Left ventricle myocardium inferior (tissue), 1 donor: ENCODE measurements at places on chromosomes 13 and 19. TPM values are rescaled to one million over a fixed set of nuclear protein-coding genes. Genes with fewer than 3 reads are reported as not detected.

ACER1 gene
- not detected for total RNA-seq

PRSS57 gene
- not detected for total RNA-seq

OVOL3 gene
- not detected for total RNA-seq

KANK2 gene
- 326 TPM for total RNA-seq

GFY gene
- 0.14 TPM for total RNA-seq

ZNF543 gene
- 5.7 TPM for total RNA-seq

DNA sequence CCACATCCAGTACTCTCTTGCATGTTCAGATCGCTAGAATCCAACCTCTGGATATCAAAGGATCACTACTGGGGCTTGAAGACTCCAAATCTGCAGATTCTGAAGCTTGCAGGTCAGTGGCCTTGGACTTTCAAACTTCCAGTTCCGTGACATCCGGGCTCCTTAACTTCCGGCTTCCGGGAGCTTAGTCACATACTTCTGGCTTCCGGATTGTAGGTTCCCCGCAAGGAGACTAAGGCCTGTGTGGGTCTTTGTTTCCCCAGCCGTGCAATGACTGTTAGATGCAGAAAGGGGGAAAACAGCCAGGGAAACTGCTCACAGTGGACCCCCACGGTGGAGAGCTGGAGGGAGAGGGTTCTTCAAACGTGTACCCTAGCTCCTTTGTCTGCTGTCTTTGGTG lies 41.4 kb downstream of the ZNF333 start:
- no peak for DNase-seq

- no peak for DNase-seq
Observed at GRCh38 chr13:27638001-27638400, 16.3 kb downstream of the POLR1D start.

DNA sequence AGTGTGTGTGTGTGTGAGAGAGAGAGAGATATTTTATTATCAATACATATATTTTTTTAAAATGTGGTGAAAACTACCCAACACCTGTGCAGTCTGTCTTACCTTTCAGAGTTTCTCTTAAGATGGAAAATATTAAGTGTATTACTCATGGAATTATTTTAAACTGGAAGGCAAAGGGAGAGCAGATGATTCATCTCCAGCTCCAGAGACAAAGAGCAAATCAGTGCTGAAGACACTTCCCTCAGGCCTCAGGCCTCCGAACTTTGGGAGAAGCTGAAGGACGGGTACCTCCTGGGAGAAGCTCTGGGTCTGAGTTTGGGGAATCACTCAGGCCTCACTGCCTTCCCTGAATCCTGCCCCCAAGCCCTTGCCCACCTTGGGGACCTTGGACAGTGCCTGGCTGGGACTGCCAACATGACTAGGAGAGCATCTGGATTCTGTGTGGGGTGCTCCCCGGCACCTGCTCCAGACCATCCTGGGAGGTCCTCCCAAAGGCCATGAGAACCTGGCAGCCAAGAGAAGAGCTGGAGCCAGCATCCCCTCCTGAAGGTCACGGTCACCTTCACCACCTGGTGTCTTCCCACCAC lies 170.4 kb upstream of the UBL3 start:
- no peak for DNase-seq

DNA sequence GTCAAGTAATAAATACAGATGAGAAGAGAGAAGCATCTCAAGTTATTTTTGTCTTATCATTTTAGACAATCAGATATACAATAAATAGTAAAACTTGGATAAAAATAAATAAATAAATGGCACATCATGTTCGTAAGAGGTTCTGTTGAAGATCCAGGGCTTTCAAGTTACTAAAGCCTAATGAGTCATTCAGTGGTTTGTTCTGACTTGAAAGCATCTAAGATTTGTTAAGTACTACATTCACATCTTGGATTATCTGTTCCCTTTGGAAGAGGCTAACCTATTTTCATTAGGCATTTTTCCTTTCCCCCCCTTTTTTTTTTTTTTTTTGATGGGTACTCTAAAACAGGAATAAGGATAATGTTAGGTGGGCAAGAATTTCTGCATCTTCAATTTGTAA lies 429.3 kb downstream of the PCDH20 start:
- DNase-seq, result no peak

DNA sequence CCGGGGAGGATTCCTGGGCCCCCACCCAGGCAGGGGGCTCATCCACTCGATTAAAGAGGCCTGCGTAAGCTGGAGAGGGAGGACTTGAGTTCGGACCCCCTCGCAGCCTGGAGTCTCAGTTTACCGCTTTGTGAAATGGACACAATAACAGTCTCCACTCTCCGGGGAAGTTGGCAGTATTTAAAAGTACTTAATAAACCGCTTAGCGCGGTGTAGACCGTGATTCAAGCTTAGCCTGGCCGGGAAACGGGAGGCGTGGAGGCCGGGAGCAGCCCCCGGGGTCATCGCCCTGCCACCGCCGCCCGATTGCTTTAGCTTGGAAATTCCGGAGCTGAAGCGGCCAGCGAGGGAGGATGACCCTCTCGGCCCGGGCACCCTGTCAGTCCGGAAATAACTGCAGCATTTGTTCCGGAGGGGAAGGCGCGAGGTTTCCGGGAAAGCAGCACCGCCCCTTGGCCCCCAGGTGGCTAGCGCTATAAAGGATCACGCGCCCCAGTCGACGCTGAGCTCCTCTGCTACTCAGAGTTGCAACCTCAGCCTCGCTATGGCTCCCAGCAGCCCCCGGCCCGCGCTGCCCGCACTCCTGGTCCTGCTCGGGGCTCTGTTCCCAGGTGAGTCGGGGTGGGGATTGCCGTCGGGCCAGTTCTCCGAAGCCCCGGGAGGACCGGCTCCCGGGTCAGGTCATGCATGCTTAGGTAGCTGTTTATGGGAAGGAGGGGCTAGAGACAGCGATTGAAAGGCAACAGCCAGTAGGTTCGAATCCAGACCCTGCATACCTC lies at the start of gene ICAM1:
TSS of gene ICAM1 (plus strand) at position 505 of the 779 bp plus-strand sequence. CDS start at position 545, 40 bp downstream.
- DNase-seq, result peak; percentile 84

DNA sequence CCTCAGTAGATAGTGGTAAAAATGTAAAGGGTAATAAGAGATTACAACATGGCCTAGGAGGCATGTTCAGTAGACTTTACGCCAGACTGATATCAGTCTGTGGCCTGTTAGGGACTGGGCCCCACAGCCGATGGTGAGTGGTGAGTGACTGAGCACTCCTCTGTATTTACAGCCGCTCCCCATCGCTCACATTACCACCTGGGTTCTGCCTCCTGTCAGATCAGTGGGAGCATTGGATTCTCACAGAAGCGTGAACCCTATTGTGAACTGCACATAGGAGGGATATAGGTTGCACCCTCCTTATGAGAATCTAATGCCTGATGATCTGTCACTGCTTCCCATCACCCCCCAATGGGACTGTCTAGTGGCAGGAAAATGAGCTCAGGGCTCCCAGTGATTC lies 17.9 kb downstream of the NLRP11 start:
- DNase-seq, result no peak

GRCh38 chr19:4396949-4397783 lies 3.2 kb downstream of the SH3GL1 start:
- no peak for DNase-seq

DNA sequence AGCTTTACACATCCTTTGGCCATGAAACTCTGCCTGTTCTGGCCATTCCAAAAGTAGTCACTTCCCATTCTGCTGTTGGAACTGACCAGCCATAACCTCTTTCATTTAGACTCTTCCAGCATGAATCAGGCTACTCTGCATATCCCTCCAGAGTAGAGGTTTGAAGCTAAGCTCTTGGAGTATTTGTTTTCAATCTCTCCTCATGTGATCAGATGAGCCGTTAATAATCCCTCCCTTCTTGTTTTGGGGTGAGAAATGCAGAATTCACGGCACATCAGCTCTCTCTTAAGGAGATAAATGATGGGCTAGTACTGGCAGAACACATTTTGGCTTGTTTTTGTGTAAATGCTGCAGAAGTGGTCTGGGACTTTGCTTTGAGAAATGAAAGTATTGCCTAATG lies 519.9 kb downstream of the PCDH17 start:
- DNase-seq, result no peak

GRCh38 chr13:41017817-41018601 lies 1.1 kb downstream of the ELF1 start:
- DNase-seq, result no peak

DNA sequence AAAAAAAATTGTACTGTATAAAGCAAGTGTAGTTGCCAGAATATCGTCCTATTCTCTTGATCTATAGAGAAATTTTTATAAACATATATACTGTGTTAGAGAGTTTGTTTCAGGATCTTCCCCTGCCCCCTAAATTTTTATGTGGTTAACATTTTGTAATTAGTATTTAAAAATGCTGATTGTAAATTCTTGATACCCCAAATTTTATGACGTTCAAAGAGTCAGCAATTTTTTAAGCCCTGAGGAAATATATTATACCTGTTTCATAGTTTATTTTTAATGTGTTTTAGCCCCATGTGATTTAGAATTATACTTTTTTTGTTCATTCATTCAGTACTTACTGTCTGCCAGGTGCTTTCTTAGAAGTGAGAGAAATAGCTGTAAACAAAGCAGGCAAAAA lies 7.3 kb upstream of the KCTD4 start:
- DNase-seq, result no peak
